ENCODE measurements at places on chromosomes 11 and 22.

GRCh38 chr22:32319861-32320406 lies 37.7 kb upstream of the RFPL3 start:
- peak; percentile 29 for DNase-seq

- DNase-seq, result peak; percentile 49
Measured at GRCh38 chr22:22773979-22774604, 113.5 kb upstream of the IGLL5 start.

DNA sequence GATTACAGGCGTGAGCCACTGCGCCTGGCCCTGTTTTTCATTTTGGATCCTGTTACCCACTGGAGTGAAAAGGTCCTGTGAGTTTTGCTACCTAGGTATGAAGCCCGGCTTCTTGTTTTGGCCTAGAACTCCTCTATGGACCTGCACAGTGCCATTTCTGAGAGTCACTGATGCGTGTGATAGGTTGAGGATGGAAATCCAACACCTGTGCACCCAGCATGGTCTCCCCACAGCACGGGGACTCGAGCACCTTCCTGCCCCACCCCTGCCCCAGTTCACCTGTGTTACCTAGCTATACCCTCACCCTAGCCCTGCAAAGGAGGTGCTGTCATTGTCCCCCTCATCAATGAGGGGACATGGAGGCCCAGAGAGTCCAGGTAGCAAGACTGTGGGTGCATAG lies 5.1 kb downstream of the FBLN1 start:
- no peak for DNase-seq

- no peak for DNase-seq
Measured at GRCh38 chr11:68924073-68924925, 20.6 kb downstream of the IGHMBP2 start.

DNA sequence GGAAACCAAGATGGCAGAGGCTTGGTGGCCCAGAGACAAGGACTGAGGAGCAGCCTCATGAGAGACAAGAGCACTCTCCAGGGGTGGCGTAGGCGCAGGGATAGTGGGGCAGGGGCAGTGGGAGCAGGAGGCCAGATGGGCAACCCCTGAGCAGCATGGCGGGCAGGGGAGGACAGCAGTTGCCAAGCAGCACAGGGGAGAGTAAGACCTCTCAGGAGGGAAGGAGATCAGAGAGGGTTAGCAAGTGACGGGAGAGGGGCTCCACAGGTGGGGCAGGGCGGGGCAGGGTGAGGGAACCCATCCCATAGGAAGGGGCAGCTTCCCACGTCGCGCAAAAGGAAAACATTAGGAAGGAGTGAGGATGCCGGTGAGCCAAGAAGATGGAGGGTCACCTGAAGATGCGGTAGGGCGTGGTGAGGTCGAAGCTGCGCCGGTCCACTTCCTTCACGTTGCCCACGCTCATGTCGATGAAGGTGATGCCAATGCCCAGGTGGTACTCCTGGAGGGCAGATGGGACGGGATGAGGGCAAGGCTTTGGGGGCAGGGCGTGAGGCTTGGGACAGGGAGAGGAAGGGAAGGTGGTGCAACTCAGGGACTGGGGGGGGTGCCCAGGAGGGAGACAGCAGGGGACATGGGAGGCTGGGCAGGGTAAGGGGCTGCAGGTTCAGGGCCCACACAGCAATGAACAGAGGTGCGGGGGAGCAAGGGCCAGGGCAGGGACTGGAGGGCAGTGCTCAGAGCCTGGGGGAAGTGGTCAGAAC lies 35.4 kb upstream of the PDE2A start:
- DNase-seq, result no peak

GRCh38 chr11:99693941-99694492 lies 673.3 kb downstream of the CNTN5 start:
- DNase-seq, result no peak

DNA sequence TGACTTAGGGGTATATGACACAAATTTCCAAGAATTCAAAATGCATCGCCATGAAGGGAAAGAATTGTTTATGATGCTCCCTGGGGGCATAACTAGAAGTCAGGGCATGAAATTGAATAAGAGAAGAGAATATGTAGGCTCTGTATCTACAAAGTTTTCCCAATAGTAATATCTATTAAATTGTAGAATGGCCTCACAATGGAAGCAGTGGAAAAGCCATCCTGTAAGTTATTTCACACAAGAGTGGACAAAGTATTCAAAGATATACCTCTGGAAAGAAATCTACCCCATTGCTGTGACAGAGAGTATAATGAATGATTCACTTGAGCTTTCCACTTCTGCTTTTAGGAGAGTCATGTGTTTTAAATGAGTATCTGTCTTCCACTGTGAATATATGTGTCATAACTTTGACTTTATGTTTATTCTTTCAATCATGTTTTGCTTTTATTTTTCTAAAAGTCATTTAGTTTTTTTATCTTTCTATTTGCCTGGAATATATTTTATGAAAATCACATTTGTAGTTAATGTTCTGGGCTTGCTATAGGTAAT lies 65.7 kb upstream of the DDI1 start:
- no peak for DNase-seq

DNA sequence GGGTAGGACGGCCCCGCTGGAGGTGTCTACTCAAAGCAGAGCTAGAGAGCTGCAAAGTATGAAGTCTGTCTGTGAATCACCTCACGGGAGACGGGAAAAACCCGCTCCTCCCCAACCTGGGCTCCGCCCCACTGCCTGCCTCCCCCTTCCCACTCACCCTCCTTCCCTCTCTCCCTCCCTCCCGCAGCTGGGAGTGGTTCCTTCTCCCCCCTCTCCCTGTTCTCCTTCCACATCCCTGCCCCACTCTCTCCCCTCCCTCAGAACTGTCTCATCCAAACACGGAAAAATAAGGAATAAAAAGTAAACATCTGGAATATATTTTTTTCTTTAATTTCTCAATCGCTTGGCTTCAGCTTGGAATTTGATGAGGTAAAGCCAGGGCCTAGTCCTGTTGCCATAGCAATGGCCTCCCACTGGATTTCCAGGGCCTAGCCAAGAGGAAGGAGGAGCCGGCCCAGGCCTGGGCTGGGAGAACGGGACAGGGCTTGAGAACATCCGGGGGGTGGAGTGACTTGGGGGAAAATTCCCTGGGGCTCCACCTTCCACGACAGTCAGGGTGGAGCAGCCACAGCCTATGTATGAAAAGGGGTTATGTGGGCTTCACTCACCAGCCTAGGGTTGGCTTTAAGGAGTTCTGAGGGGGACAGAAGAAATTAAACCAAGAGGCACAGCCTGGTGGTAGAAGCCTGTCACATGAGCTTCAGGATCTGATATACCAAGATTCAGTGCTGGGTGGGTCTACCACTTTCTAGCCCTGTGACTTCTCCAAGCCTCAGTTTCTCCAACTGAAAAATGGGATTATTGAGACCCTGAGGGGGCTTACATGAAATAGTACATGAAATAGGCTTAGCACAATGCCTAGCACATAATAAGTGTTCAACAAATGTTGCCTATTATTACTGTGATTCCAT lies 2.2 kb downstream of the TNKS1BP1 start:
- DNase-seq, result peak; percentile 98

DNA sequence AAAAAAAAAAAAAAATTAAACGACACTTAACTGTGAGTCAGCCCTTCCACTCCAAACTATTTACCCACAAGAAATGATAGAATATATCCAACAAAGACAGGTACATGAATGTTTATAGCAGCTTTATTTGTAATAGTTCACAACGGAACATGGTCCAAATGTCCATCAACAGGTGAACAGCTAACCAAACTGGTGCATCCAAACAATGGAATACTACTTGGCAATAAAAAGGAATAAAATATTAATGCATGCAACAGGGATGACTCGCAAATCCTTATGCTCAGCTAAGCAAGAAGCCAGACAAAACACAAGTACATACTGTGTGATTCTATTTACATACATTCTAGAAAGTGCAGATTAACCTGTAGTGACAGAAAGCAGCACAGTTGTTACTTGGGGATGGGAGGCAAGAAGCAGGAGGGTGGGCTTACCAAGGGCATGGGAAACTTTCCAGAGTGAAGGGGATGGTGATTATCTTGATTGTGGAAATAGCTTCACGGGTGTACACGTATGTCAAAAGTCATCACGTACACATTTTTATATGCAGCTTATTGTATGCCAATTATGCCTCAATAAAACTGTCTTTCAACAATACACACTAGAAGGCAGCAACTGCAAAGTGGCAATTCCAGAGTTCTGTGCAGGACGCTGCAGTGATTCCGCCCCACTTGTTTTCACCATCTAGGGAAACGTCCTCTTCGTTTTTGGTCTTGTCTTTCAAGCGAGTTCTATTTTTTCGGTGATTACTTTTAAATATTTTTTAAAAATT lies 6.7 kb upstream of the SF1 start:
- DNase-seq, result no peak

DNA sequence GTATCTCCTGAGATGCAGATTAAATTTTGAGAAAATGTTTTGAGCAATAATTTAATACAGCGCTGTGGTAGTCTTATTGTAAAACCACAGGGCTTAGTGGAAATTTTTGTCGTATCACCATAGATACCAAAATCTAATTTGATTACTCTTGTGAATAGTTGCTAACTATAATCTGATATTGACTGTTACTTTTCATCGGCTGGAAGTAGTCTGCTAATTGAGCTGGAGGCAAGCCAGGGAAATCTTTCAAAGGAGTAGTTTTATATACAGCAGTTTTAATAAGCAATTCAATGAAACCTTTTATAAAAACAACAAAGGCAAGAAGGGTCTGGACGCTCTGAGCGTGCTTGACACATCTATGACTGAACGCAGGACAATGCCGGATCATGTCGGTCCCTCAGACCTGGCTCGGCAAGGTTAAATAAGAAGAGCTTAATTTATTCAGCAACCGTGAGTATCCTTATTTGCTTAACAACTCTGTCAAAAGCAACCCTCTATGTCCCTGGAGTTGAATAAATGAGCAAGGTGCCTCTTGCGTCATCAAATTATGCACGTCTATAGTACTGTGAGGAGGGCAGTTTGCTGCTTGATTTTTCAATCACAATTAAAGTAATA lies 121.2 kb downstream of the NCAM1 start:
- DNase-seq, result no peak

GRCh38 chr11:109507836-109508561 lies 86.0 kb downstream of the C11orf87 start:
- DNase-seq, result no peak

GRCh38 chr22:36399472-36399778 lies 11.7 kb upstream of the MYH9 start:
- DNase-seq, result no peak

DNA sequence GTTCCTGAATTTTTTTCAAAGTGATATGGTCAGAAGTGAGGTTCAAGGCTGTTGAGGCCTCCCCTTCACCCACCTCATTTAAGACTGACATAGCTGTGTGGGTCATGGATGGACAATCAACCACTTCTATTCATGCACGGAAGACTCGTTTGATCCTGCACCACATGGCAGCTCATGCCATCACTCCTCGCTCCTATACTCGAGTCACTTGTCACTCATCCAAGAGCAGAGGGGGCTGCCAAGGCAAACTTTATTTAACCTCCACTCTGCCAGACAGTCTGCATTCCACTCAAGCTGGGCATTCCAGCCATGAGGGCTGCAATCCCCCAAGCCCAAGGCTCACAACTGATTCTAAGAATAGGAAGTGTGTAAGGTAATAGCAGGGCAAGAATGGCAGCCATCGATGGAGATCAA lies 34.1 kb downstream of the SNX19 start:
- DNase-seq, result peak; percentile 84

DNA sequence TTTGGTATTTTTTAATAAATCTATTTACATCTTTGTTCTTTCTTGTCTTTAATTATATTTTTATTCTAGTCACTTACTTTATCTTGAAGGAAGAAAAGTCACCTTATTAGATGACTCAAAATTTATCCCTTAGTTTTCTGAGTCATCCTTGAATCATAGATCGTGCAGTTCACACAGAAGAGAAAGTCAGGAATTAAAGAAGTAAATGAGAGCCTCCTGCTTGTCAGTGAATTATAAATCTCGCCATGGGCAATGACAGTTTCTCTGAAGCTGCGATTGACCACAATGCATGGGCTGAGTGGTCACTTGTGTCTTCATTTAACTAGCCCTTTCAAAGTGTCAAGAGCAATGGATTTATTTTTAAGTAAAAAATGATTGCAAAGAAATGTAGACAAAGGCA lies 91.2 kb downstream of the LUZP2 start:
- no peak for DNase-seq

DNA sequence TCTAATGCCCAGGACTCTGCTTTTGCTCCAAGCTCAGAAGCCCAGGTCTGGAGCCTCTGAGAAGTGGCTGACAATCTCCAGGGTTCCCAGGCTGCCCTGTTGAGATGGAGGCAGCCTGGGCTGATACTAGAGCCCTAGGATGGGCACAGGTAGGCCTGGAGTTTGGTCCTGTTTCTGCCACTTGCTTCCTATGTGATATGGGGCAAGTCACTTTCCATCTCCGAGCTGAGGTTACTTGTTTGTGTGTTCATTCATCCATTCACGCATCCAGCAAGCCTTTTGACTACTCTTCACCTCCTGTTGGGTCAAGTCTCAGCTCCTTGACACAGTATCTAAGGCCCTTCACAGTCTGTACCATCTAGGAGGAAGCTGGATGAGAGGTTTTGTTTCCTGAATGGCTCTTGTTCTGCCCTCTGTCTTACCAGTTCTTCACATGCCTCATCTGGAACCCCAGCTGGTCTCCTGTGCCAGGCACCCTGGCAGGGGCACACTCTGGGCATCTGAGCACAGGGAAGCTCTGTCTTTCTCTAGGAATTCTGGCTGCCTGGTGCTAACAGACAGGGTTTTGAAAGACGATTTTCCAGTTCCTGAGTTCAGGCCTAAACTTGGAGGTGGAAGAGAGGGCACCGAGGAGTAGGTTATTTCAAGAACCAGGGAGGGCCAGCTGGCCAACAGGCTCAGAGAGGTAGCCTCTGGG lies 53.2 kb upstream of the AMPD3 start:
- DNase-seq, result no peak

- no peak for DNase-seq
Measured at GRCh38 chr22:33224841-33225240, 166.7 kb upstream of the SYN3 start.

DNA sequence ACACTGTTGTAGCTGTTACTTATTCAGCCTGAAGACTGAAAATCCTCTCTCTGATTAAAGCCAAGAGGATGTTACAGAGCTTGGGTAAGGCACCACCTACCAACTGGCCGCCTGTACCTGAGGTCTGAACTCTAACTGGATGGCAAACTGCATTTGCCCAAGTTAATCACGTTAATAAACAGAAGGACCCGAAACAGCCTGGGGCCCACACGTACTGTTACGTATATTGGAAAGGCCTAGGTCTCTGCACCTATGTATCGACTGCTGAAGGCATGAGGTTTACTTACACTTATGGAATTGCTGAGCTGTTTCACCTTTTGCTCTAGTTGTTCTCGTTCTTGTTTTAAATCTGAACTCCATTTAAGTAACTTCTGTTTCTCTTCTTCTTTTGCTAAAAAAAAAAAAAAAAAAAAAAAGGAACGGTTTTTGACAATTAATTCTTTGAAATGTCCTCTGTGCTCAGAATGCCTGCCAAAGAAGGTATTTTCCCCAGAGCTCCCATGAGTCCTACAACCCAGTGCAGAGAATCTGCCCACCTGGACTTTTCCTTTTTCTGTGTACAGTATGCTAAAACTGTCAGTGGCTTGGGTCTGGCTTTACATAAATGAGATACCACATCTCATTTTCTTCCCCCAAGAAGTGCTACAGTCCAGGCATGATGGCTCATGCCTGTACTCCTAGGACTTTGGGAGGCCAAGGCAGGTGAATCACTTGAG lies 13.1 kb downstream of the LARGE2 start:
- DNase-seq, result no peak

All from coronary artery (tissue), 2 donors.